ENCODE measurements at places on chromosomes 7 and 10. TPM values are rescaled to one million over a fixed set of nuclear protein-coding genes. Genes with fewer than 3 reads are reported as not detected.

GRCh38 chr7:32846630-32847225, 44.8 kb downstream of the KBTBD2 start:
- peak; percentile 81 for DNase-seq

GRCh38 chr10:91711885-91712680, 79.2 kb upstream of the PPP1R3C start:
- no peak for DNase-seq

- peak; percentile 37 for DNase-seq
Measured at GRCh38 chr7:1455241-1455939, 3.9 kb downstream of the MICALL2 start.

The SEMA3E gene
- total RNA-seq = 0.62 TPM

The SPACDR gene
- total RNA-seq = 4.3 TPM

The MSMB gene
- not detected for total RNA-seq

The CADPS2 gene
- total RNA-seq = 27.8 TPM

All from endothelial cell (in vitro differentiated cells).